ENCODE measurements at places on chromosomes 6 and 20. TPM values are rescaled to one million over a fixed set of nuclear protein-coding genes. Genes with fewer than 3 reads are reported as not detected.
A peak's percentile ranks its signal among the peaks of the same experiment; 100 is the strongest.

DNA sequence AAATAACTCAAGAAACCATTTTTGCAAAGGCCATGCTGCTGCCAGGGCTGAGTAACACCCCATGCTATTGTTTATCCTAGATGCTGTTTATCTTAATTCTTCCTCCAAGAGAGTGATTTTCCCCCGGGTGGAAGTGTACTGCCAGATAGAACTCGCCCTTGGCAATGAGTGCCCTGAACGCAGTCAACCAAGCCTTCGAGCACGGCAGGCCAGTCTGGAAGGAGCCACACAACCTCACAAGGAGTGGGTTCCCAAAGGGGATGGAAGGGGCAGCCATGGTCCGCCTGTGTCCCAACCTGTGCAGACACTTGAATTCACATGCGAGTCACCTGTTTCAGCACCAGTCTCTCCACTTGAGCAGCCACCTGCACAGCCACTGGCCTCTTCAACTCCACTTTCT lies 31.9 kb downstream of the PNPLA1 start:
- H3K27ac ChIP-seq, result no peak overlapping the region
- DNase-seq, result no peak
- no peaks in the 10 kb centered on the region for H3K27me3 ChIP-seq
- H3K36me3 ChIP-seq, result no peaks in the 10 kb centered on the region

- DNase-seq, result no peak
- H3K36me3 ChIP-seq, result no peaks in the 10 kb centered on the region
- no peaks in the 10 kb centered on the region for H3K27me3 ChIP-seq
Measured at GRCh38 chr6:113182370-113183141, 674.6 kb upstream of the MARCKS start.

- H3K27me3 ChIP-seq, result peaks cover 100% of the 10 kb centered on the region
- peaks cover 55% of the 10 kb centered on the region for H3K4me1 ChIP-seq
- H3K36me3 ChIP-seq, result no peaks in the 10 kb centered on the region
- peak; percentile 38 for DNase-seq
- H3K27ac ChIP-seq, result no peak overlapping the region
Measured at GRCh38 chr6:1620504-1621069, 10.9 kb downstream of the FOXC1 start.

- DNase-seq, result no peak
- peaks cover 5% of the 10 kb centered on the region for H3K4me1 ChIP-seq
- no peaks in the 10 kb centered on the region for H3K36me3 ChIP-seq
Measured at GRCh38 chr20:62575976-62576722, 66.2 kb upstream of the SLCO4A1 start.

- DNase-seq, result no peak
- no peaks in the 10 kb centered on the region for H3K36me3 ChIP-seq
- no peak overlapping the region for H3K4me3 ChIP-seq
- H3K27ac ChIP-seq, result no peak overlapping the region
- H3K27me3 ChIP-seq, result no peaks in the 10 kb centered on the region
- peaks cover 8% of the 10 kb centered on the region for H3K4me1 ChIP-seq
Measured at GRCh38 chr6:168507297-168507696, 66.3 kb downstream of the SMOC2 start.

Gene NKX2-2
- not detected for total RNA-seq

DNA sequence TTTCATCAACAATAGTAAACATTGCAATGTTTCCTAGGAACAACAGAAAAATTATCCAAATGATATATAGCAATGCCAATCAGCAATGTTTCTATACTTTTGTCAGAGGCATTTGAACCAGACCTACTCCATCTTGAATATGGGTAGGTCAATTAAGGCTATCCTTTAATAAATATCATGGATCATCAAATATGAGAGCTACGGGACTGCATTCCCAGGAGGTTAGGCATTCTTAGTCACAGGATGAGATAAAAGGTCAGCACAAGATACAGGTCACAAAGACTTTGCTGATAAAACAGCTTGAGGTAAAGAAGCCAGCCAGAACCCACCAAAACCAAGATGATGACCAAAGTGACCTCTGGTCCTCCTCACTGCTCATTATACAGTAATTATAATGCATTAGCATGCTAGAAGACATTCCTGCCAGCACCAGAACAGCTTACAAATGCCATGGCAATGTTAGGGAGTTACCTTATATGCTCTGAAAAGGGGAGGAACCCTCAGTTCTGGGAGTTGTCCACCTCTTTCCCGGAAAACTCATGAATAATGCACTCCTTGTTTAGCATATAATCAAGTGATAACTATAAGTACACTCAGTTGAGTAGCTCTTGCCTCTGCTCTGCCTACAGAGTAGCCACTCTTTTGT lies 8.6 kb upstream of the SERPINB6 start:
- peaks cover 33% of the 10 kb centered on the region for H3K4me1 ChIP-seq
- H3K36me3 ChIP-seq, result no peaks in the 10 kb centered on the region
- DNase-seq, result no peak
- H3K27ac ChIP-seq, result no peak overlapping the region

Gene C6orf163
- total RNA-seq, result 3.1 TPM

Gene MTG2
- 13.6 TPM for total RNA-seq

DNA sequence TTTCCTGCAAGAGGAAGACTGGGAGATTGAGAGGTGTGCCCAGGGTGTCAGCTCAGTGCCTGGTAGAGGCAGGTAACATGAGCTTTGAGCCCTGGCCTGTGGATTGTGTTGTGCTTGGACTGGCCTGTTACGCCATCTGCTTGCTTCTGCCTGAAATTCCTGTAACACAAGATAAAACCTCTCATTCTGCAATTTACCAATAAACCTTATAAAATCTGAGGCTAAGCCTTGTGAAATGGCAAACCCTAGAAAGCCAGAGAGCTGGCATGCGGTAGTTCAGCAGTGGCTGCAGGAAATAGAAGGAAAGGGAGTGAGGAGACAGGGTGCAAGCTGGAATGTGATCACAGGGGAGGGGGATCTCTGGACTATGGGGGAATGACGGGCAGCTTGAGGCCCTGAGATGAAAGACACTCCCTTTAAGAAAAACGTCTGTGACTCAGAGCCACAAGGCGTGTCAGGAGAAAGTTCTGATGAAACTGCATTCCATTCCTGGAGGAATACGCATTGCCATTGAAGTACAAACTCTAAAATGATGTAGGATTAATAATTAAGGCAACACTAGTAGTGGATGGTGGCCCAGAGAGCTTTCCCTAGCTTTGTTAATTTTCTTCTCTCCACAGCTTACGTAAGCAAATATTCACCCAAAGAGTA lies 26.3 kb upstream of the TFAP2A start:
- no peaks in the 10 kb centered on the region for H3K27me3 ChIP-seq
- H3K4me3 ChIP-seq, result no peak overlapping the region
- no peak for DNase-seq
- no peak overlapping the region for H3K27ac ChIP-seq

Gene TEAD3
- total RNA-seq, result 26.5 TPM

DNA sequence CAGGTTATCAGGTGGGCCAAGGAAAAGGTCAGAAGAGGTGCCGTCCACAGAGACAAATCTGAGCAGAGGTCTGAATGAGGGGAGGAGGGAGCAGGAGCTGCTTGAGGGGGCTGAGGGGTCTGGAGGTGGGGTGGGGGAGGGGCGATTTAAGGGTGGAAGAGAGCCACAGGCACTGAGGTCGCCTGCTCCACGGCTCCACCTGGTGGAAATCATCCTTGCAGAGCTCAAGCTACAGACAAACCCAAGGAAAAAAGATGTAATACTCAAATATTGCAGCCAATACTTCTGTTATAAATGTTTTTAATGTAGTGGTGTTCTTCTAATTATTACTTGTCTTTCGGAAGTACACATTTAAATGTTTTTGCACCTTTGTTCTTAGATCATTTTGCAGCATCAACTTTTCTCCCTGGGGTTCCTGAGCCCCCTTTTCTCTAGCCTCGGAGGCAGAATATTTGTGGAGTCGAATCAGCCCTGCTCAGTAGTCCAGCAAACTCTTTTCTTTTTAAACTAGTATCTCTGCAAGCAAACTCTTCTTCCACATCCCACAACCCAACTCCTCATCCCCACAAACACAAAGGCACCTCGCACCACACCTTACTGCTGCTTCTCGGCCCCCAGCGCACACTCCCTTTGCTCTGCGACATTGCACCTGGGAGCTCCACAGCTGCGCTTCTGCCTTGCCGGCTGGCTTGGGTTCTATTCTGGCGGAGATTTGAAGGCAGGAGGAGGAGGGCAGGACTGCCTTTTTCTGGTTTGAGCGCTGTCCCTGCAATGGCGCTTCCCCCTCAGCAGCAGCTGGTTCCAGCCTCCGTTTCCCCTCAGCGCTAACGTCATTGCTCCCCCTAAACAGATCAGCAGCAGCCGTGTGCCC lies 51.0 kb upstream of the TFAP2A start:
- peaks cover 24% of the 10 kb centered on the region for H3K4me1 ChIP-seq
- no peaks in the 10 kb centered on the region for H3K27me3 ChIP-seq
- H3K36me3 ChIP-seq, result no peaks in the 10 kb centered on the region
- H3K4me3 ChIP-seq, result peak overlapping the region; percentile 38
- DNase-seq, result peak; percentile 93
- H3K27ac ChIP-seq, result no peak overlapping the region

DNA sequence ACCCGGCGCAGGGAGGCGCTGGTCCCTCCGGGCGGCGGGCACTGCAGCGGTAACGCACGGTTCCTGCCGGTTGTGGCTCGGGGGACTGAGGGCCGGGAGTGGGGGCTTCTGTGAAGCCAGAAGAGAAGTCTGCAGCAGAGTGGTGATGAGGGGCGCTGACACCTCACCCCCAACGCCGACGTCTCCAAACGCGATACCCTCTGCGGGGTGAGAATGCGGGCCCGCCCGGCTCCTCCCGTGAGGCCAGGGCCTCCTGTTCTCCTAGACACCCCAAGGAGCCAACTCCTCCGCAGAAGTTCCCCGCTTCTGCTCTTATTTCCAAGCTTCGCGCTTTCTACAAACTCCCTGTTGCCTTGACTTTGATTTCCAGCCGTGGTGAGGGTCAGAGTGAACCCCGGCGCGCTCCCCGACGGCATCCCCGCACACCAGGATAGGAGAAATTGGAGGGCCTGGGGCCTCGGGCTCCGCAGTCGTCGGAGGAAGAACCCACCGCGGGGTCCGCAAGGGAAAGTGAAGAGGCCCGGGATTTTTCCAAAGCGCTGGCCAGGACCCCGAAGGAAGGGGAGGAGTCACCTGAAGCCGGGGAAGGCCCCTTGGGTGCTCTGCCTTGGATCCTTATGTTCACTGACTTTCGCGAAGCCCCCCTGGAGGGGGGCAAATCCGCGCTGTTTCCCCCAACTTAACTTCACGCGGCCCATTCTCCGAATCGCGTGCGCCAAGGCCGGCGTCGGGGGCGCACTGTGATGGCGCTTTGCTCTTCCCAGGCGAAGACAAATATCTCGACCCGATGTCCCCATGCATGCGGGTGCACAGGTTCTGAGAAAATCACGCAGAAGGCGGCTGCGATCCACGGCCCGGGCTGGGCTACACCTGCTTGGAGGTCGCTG lies 3.1 kb upstream of the INSM1 start:
- no peaks in the 10 kb centered on the region for H3K36me3 ChIP-seq
- H3K4me1 ChIP-seq, result peaks cover 34% of the 10 kb centered on the region
- H3K27me3 ChIP-seq, result peaks cover 92% of the 10 kb centered on the region
- H3K27ac ChIP-seq, result no peak overlapping the region

DNA sequence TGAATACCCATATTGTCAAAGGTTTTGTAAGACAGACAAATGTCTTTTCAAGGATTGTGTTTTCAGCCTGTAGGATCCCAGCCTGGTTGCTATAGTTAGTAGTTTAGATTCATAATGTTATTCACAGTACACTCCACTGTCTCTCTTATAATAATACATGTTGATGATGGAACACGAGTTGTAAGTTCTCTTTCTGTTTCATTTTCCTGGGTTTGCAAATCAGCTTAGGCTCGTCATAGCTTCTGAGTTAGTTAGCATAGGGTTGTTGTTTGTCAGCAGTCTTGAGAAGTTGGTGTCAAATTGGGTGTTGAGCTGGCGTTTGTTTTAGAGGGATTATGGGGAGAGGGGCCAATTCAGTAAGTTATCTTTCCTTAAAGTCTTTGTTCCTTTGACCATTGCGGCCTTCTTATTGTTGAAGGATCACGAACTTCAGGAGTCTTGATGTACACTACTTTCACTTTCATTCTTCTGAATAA lies 45.8 kb downstream of the QKI start:
- DNase-seq, result no peak
- H3K27me3 ChIP-seq, result no peaks in the 10 kb centered on the region
- no peak overlapping the region for H3K4me3 ChIP-seq

DNA sequence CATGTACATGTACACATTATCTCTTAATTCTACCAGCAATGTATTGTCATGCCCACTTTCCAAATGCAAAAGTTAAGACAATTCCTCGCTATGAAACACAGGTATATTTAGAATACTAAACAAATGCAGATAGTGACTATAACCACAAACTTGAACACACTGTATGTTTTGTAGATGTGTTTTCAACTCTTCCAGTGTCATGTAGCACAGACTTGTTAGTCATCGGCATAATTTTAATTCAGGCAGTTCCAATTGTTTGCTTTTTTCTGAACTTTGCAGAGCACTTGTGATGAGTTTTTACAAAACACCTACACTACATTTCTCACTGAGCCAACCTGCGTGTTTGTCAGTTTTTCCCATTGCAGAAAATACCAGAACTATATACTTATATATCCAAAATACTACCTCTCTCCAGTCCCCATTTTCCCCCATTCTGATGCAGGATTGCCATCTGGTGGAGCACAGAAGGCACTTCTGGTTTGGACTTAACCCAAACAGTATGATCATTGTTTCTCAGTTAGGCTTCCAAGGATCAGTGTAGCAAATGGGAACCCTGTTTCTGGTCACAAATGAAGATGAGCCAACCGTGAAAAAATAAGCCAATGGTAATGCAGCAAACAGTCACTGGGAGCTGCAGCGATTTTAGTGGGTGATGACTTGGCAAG lies 143.4 kb downstream of the ADGRB3 start:
- H3K27me3 ChIP-seq, result no peaks in the 10 kb centered on the region
- no peak overlapping the region for H3K4me3 ChIP-seq
- peak; percentile 82 for DNase-seq
- H3K36me3 ChIP-seq, result no peaks in the 10 kb centered on the region

Gene CLVS2
- total RNA-seq, result 0.66 TPM

Gene ACTL10
- total RNA-seq, result 1.9 TPM

All from GM23338 (cell line).